ENCODE measurements at places on chromosomes 6 and 20. TPM values are rescaled to one million over a fixed set of nuclear protein-coding genes. Genes with fewer than 3 reads are reported as not detected.

PNLDC1 gene
- total RNA-seq: not detected

OR2J3 gene
- total RNA-seq: not detected

DNA sequence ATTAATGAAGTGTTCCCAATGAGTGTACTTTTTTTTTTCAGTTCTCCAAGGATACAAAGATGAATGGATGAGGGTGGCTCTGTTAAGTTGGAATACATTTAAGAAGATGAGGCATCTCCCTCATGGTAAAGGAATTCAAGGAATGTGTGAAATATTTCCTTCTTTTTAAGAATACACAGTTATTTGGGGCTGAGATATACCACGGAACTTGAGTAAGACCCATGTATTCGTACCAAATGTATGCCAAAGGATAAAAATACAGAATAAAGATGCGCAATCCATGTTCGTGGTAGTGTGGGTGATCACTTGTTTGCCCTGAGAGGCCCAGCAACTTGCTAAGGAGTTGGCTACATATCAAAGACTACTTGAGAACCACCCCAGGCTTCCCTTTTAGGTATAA lies 164.2 kb upstream of the TCF21 start:
- H3K4me3 ChIP-seq: no peak overlapping the region
- no peaks in the 10 kb centered on the region for H3K27me3 ChIP-seq
- H3K4me1 ChIP-seq: no peaks in the 10 kb centered on the region
- H3K27ac ChIP-seq: no peak overlapping the region
- DNase-seq: no peak
- no peaks in the 10 kb centered on the region for H3K36me3 ChIP-seq

GRCh38 chr6:144519426-144519825 lies 234.3 kb downstream of the UTRN start:
- H3K27ac ChIP-seq: no peak overlapping the region
- H3K36me3 ChIP-seq: peaks cover 71% of the 10 kb centered on the region
- no peaks in the 10 kb centered on the region for H3K4me1 ChIP-seq
- H3K27me3 ChIP-seq: no peaks in the 10 kb centered on the region

DNA sequence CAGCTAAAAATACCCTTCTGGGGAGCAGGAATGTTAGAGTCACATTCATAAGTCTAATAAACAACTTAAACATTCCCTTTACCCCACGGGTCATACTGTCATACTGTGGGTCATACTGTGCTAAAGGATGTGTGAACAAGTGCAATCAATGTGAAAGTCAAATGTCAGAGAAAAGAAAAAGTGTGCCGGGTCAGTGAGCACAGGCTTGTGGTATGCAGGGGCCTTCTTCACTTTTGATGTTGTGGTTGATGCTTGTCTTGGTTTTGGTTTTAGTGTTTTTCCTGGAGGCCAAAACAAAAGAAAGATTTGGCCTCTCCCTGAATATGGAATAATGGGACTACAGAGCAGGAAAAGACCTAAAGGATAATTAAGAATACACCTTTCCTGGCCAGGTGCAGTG lies 267.9 kb upstream of the PLN start:
- H3K4me3 ChIP-seq: no peak overlapping the region
- H3K36me3 ChIP-seq: no peaks in the 10 kb centered on the region
- H3K27me3 ChIP-seq: no peaks in the 10 kb centered on the region

GRCh38 chr6:31663961-31664789 lies 622 bp downstream of the GPANK1 start:
- DNase-seq: no peak
- peaks cover 77% of the 10 kb centered on the region for H3K4me1 ChIP-seq
- H3K36me3 ChIP-seq: peaks cover 32% of the 10 kb centered on the region
- H3K4me3 ChIP-seq: peak overlapping the region; percentile 71
- H3K27ac ChIP-seq: peak overlapping the region; percentile 99

IL17F gene
- not detected for total RNA-seq

DNA sequence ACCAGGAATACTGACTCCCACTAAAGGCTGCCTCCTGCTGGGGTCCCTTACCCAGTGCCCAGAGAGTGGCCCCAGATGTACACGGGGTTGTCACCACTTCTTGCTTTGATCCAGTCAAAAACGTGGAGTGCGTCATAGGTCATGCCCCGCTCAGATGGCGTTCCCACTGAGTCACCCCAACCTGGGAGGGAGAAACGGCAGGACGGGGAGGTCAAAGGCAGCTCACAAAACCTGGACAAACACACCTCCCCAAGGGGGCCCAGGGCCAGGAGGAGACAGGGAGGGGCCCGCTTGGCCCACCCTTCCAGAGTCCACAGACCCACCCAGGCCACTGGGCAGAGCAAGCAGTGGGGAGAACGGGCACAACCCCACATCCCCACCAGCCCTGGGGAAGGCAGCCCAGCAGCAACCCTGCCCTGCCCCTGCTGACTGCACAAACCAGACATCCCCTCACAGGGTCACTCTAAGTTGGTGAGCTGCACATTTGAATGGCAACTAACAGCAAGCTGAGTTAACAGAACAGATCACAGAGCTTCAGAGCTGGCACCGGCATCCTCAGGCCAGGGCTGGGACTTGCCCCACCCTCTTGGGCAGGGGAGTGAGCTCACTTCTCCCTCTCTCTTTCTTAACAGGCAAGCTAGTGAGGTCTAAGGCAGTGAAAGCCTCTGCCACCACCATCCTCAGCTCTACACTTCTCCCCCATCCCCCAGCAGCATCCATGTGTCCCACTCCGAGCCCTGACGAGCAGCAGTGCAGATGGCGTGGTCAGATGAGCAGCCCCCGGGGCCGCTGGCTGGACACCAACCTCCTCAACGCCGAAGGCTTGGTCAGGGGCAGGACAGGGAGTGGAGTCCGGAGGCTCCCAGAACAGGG lies 61.7 kb downstream of the PYGB start:
- peak; percentile 82 for DNase-seq
- peaks cover 51% of the 10 kb centered on the region for H3K4me1 ChIP-seq
- H3K27ac ChIP-seq: peak overlapping the region; percentile 76
- H3K4me3 ChIP-seq: peak overlapping the region; percentile 69
- H3K36me3 ChIP-seq: peaks cover 14% of the 10 kb centered on the region

DNA sequence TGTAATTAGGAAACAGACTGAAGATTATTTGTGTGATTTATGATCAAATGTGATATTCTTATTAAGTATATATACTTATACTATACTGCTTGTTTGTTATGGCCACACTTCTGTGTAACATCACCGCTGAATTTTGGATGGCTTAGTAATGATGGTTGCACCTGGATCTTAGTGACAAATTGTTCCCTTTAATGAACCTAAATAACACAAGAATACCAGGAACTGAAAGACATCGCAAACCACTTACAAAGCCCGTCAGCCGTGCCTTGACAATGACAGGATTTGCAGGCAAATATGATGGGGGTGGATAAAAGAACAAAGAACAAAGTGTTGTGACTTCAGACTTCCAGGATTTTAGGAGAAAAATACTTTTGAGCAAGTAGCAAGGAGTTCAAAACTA lies 67.1 kb downstream of the LAMP5 start:
- DNase-seq: no peak
- H3K27ac ChIP-seq: no peak overlapping the region
- H3K4me3 ChIP-seq: no peak overlapping the region
- no peaks in the 10 kb centered on the region for H3K36me3 ChIP-seq
- no peaks in the 10 kb centered on the region for H3K4me1 ChIP-seq
- H3K27me3 ChIP-seq: no peaks in the 10 kb centered on the region

CRYBG1 gene
- total RNA-seq: 21.9 TPM

GRCh38 chr20:63025534-63026331 lies 19.0 kb upstream of the BHLHE23 start:
- H3K36me3 ChIP-seq: no peaks in the 10 kb centered on the region
- H3K27me3 ChIP-seq: peaks cover 66% of the 10 kb centered on the region
- no peak overlapping the region for H3K27ac ChIP-seq
- DNase-seq: no peak
